ENCODE measurements at places on chromosomes 13 and 19. TPM values are rescaled to one million over a fixed set of nuclear protein-coding genes. Genes with fewer than 3 reads are reported as not detected.

Gene GSX1
- not detected for total RNA-seq

Gene ZNF568
- total RNA-seq = 6.5 TPM

Gene ZNF14
- 5.5 TPM for total RNA-seq

Gene MPHOSPH8
- total RNA-seq = 9.8 TPM

Gene VN1R2
- total RNA-seq = not detected

Gene DOHH
- 11.8 TPM for total RNA-seq

Gene BST2
- 0.19 TPM for total RNA-seq

Gene ZNF575
- total RNA-seq = 0.65 TPM

Gene ZNF846
- total RNA-seq = 6.9 TPM

Gene ELAVL1
- total RNA-seq = 54.2 TPM

All from vein endothelial cell (primary cell).